Stomach (tissue), 19 donors: ENCODE measurements at places on chromosomes 6 and 20.

- no peak for DNase-seq
Measured at GRCh38 chr20:10800288-10800687, 126.5 kb upstream of the JAG1 start.

DNA sequence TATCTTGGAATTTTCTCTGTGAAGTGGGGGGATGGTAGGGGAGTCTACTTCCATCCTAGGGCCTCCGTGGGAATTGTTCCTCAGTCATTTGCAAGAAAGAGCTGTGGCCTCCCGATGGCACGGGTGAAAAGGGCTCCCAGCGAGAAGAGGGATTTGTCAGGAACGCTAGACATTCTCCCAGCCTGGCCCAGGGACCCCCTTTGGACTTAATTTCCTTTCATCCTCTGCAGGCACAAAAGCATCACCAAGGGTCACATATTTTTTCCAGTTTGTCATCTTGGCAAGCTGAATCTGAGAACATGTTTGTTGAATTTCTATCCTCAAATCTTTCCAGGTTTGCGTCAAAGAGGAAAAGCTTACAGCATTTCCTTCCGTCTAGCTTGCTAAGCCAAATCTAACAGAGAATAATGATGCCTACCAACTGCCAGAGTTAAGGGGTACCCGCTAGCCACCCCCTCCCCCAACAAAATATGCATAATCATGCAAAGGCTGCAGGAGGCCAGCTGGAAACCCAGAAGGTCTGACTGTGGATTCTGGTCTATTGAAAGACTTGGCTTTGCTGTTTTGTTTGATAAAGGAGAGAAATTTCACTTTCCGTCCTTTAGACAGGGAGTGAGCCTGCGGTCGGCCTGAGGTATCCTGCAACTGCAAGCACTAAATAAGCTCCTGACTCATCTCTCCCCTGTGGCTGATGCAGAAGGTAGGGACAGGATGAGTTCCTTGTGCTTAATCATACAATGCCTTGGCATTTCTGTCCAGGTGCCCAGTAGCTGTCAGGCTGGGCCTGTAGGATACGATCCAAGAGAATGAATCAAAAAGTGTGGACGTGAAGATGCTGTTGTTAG, 23.1 kb downstream of the PSMG4 start:
- DNase-seq = peak; percentile 51

DNA sequence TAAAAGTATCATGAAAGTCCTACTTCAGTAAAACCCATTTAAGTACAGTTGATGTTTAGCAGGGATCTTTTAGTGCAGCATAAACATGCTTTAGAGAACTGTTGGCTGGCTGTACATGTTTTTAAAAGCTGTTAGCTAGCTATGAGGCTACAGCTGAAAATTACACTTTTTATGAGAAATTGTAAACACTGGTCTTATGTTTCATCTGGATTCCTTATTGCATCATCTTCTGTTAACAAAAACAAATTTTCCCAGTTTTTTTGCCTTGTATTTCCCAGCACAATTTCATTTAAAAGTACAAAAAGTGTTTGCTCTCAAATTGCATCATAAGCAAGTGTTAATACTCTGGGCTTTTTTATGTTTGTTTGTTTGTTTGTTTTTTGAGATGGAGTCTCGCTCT, 18.3 kb upstream of the HLA-E start:
- DNase-seq = no peak

- DNase-seq = no peak
Measured at GRCh38 chr6:37131960-37132253, 38.0 kb upstream of the PIM1 start.

GRCh38 chr6:30196376-30196775, 16.8 kb downstream of the TRIM26 start:
- no peak for DNase-seq

DNA sequence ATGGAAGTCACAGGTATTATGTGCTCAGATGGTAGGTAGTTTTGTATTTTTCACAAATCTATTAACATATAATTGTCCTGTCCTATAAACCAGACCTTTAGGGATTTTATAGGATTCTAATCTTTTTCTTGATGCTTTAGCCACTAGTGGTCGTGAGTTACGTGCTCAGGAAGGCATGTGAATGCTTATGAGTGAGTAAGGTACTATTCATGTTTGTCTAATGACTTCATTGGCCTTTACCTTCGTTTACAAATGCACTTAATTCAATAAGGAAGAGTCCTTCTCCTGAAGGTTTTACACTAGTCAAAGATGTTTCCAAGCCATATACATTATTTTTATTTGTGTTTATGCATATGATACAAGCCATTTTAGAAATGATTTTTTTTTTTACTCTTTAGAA, 23.0 kb downstream of the PACRG start:
- DNase-seq = peak; percentile 64

DNA sequence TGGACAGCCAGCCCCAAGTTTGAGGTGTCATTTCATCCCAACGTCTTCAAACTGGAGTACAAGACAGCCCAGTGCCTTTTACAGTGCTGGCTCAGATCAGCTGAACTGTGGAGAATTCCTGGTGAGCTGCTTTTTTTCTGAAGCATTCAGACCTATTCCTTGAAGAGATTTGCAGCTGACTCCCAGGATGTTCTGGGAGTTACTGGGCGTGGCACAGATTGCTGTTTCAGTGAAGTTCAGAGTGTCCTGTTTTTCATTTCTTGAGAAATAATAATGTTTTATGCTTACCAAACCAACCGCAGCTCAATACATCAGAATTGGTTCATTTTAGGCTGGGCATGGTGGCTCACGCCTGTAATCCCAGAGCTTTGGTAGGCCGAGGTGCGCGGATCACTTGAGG, 33.4 kb upstream of the SRPK1 start:
- no peak for DNase-seq

- no peak for DNase-seq
Measured at GRCh38 chr20:9220874-9221547, 152.1 kb downstream of the PLCB4 start.

GRCh38 chr6:35808688-35809087, 3.5 kb downstream of the LHFPL5 start:
- DNase-seq = no peak

DNA sequence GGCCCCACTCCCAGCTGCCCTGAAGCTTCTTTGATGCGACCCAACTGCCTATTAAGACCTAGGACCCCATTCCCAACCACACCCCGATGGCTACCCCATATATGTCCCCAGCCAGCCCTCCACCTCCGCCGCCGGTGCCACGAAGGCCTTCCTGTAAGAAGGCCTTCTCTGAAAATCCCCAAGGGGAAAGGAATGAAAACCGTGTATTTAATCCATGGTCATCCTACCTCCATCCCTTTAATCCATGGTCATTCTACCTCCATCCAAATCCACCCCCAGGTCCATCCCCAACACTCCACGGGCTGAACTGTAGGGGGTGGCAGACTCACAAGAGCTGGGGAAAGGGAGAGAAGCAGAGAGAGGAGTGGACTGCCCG, 545 bp upstream of the VSX1 start:
- no peak for DNase-seq

DNA sequence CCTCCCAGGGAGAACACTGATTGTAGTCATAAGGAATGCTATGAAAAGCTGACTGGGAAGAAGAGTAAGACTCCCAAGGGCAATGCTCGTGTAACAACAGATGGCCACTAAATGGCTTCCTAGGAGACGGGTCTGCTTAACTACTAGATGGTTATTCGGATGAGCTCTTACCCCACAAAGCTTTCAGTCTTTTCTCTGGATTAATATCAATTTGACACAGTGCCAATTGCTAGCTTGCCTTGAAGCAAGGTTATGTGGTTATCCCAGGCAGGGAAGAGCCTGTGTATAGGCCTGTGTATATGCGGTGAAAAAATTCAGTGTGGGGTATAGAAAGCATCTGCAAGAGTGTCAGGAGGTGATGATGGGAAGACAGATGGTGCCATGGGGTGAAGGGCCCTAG, 86.4 kb upstream of the NOX3 start:
- no peak for DNase-seq

- no peak for DNase-seq
Measured at GRCh38 chr20:31862506-31862905, 7.8 kb downstream of the DUSP15 start.

- no peak for DNase-seq
Measured at GRCh38 chr20:59077705-59078104, 35.1 kb upstream of the PRELID3B start.

DNA sequence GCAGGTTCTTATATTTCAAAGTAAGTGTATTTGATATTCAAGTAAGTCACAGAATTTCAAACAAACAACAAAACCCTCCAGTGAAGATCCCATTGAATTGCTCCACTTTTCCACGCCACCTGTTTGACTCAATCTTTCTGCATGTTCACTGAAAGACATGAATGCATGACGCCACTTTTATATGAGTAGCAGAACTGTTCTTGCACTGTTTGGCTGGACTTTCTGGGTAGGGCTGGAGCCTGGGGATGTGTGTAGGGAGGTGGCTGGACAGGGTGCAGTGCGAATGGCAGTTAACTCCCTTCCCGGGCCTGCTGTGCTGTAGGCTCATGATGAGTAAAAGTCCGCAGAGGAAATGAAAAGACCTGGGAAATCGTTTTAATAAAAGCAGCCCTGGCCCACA, 39.7 kb downstream of the IL20RA start:
- no peak for DNase-seq

DNA sequence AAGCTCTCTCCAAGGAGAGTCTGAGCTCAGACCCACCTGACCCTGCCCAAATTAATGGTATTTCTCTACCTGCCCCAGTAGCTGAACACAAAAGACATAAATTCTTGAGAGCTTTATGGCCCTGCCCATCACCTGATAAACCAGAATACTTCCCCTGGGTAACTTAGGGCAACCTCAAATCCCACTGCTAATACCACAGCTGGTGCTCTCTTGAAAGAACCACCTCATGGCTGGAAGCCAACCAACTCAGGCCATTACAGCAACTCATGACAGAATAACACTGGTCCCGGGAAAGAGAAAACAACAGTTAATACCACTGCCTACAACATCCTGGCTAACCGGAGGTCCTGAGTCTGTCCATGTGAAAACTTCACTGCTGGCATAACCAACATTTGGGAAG, 328.6 kb downstream of the NKAIN2 start:
- no peak for DNase-seq

GRCh38 chr6:126376682-126377081, 36.8 kb downstream of the CENPW start:
- no peak for DNase-seq

DNA sequence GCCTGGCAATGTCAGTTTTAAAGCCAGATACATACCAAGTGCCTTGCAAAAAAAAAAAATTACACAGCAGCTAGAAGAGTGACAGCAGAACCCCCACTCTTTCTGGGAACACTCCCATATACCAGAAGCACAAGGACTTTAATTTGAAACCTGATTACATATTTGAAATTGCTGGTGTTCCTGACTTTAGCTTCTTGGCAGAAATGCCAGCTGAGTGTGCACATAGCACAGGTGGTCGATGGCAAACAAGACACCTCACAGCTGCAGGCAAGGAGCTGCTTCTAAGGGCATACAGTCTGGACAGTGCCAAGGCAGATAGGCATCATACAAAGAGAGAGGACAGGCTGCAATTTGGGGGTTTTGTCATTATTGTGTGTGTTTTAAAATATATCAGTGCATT, 150.7 kb upstream of the SGK1 start:
- no peak for DNase-seq

GRCh38 chr20:4808872-4809271, 87.2 kb downstream of the PRND start:
- DNase-seq = no peak

DNA sequence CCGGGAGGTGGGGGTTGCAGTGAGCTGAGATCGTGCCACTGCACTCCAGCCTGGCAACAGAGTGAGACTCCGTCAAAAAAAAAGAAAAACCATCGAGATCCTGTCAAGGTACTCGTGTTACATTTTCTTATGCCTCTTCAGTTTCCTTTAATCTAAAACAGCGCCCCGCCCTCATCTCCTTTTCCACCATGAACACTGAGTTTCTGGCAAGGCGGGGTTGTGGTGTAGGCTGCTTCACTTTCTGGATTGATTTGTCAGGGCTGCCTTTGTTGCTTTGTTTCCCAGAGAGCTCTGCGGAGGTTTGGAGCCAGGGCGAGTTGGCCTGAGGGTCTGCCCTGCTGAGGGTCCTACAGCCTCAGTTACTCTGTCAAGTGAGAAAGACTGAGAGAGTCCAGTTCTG, 8.9 kb downstream of the ITPR3 start:
- peak; percentile 72 for DNase-seq

- no peak for DNase-seq
Measured at GRCh38 chr20:24999568-24999967, 7.0 kb upstream of the APMAP start.

- peak; percentile 95 for DNase-seq
Measured at GRCh38 chr20:35600993-35601973, 14.3 kb upstream of the SPAG4 start.

DNA sequence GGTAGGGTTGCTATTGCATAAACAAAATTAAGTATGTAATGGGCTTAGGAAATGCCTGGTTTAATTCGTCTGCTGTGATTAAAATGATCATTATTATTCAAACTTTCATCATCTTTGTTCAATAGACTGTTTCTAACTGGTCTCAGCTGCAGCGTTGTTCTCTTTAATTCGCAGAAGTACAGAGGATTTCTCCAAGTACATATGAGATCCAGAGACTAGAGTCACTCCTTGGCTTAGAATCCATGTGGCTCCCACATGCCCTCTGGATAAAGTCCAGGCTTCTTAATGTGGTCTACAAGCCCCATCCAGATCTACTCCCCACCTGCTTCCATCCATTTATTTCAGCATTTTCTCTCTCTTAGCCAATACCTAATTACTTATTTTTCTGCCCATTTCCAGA, 1.1 kb upstream of the ZBTB24 start:
- no peak for DNase-seq

- DNase-seq = no peak
Measured at GRCh38 chr6:72620871-72621290, 983 bp upstream of the KCNQ5 start.

- no peak for DNase-seq
Measured at GRCh38 chr6:142907544-142907943, 37.4 kb downstream of the HIVEP2 start.

- DNase-seq = peak; percentile 81
Measured at GRCh38 chr20:50982363-50982762, 23.7 kb downstream of the MOCS3 start.

- no peak for DNase-seq
Measured at GRCh38 chr6:24149836-24150235, 23.8 kb downstream of the NRSN1 start.

- DNase-seq = no peak
Measured at GRCh38 chr6:52983159-52983848, 11.8 kb downstream of the GSTA4 start.

- DNase-seq = no peak
Measured at GRCh38 chr6:168288781-168289570, 30.6 kb downstream of the DACT2 start.

DNA sequence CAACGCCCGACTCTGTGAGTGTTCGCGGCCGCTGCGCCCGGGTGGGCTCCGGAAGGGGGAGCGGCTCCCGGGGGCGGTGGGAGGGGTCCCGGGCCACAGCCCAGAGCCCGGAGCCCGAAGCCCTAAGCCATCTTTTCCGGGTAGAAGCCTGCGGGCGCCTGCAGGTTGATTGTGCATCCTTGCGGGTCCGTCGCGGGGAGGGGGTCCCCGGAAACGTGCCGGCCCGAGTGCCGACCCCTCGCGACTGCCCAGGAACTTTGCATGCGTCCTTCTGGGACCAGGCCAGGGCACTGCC, 413 bp downstream of the PTPRA start:
- peak; percentile 86 for DNase-seq
